ENCODE measurements at places on chromosomes 3 and 15.

GRCh38 chr3:28698706-28699105 is 350.1 kb upstream of the AZI2 start:
- DNase-seq: no peak

DNA sequence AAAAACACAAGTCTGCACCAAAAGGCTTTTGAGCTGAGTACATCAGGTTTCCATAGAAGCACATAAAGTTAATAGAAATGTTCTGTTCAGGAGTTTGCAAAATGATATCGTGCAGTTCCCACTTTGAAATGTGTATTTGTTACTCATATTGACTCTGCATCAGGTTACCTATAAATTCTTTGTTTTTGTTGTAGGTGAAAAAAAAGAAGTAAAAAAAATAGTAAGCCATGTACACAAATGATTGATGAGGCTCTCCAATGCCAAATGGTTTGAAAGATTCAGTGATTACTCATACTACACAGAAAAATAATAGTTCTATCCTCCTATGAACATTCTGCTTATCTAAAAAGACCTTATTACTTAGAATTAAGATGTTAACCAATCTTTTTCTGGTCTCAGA is 287.3 kb upstream of the MME start:
- no peak for DNase-seq

- no peak for DNase-seq
Measured at GRCh38 chr3:78918361-78919020, 849.3 kb downstream of the ROBO1 start.

GRCh38 chr3:116166121-116166520 is 279.2 kb downstream of the LSAMP start:
- DNase-seq: no peak

- DNase-seq: no peak
Measured at GRCh38 chr15:92244703-92245102, 149.0 kb upstream of the ST8SIA2 start.

DNA sequence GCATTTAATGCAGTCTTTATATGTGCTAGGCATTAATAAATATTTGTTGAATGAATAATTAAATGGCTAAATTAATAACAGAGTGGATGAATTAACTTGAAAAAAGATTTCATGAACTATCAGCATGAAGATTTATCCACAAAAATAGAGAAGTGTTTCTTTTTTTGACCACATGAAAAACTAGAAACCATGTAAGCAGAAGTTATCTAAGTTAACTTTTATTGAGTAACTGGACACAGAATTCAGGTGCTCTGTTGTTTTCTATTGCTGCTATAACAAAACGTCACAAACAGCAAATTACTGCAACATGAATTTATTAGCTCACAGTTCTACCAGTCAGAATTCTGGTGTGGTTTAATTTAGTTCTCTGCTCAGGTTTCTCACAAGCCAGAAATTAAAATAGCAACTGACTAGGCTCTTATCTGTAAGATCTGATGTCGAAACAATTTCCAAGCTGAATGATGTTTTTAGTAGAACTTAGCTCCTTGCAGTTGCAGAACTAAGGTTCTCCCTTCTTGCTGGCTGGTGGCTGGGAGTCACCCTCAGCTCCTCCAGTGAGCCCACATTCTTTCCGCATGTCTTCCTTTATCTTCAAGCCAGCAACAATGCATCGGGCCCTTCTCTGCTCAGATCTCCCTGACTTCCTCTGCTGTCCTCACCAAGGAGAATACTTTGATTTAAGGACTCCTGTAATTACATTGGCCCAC is 810.2 kb upstream of the ALCAM start:
- no peak for DNase-seq

- DNase-seq: no peak
Measured at GRCh38 chr3:126521122-126521891, 2.6 kb upstream of the CHST13 start.

DNA sequence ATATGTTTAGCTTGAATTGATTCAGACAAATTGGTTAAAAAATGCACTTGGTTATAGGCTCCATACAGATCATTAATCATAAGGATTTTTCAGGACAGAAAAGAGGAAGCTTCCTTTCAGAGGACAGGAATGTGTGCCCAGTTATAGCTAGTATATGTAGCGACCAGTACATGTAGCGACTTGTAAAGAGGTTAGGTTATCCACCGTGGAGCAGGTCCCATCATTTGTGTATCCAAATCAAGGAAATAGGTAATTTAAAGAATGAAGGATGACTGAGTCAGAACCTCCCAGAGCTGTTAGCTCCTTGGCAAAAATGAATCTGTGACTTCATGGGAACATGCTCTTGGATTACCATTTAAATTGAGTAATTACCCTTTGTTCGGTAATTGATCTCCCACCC is 15.8 kb upstream of the P2RY12 start:
- no peak for DNase-seq

DNA sequence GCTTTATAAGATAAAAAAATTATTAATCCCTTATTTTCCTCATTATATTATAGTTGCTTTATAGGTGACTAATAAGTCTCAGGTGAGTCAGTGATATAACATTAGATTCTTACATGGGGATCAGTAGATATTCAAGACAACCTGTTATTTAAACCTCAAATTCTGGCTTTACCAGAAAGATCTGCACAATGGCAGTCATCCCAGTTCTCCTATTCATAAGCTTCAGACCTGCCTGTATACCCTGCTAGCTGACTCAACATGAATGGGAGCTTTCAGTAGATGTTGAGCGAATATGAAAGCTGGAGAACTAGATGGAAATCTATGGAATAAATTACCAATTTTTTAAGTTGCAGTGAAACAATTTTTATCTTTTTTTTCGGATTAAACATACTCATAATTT is 20.5 kb upstream of the CCDC54 start:
- DNase-seq: no peak

DNA sequence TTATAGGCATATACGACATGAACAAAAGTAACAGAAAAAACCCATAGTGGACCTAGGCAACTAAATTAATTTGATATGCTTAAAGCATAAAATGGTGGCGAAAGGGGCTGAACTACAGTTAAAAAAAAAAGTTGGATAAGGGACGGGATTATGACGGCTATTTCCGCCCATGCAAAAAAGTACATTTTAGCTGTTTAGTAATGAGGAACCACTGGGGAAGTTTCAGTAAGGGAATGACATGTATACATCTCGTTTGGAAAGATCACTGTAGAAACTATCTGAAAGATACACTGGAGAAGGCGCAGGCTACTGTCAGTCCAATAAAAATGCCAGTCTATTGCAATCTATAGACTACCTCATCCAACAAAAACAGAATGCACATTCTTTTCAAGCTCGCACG is 65.6 kb downstream of the ZNF148 start:
- DNase-seq: no peak

GRCh38 chr3:186790261-186790981 is 7.0 kb downstream of the EIF4A2 start:
- DNase-seq: no peak

DNA sequence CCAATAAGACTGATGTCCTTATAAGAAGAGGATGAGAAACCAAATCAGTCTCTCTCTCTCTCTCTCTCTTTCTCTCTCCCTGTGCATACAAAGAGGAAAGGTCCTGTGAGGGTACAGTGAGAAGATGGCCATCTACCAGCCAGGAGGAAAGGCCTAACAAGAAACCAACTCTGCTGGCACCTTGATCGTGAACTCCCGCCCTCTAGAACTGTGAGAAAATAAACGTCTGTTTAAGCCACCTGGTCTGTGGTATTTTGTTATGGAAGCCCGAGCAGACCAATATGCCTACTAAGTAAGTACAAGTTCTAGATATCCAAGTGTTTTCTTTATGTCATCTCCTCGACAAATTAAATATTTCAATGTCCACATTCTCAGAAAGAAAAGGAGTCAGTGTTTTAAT is 44.9 kb upstream of the TMC3 start:
- DNase-seq: no peak

- DNase-seq: no peak
Measured at GRCh38 chr3:118380576-118380975, 654.1 kb downstream of the IGSF11 start.

GRCh38 chr3:177928172-177928873 is 607.9 kb upstream of the KCNMB2 start:
- DNase-seq: no peak

DNA sequence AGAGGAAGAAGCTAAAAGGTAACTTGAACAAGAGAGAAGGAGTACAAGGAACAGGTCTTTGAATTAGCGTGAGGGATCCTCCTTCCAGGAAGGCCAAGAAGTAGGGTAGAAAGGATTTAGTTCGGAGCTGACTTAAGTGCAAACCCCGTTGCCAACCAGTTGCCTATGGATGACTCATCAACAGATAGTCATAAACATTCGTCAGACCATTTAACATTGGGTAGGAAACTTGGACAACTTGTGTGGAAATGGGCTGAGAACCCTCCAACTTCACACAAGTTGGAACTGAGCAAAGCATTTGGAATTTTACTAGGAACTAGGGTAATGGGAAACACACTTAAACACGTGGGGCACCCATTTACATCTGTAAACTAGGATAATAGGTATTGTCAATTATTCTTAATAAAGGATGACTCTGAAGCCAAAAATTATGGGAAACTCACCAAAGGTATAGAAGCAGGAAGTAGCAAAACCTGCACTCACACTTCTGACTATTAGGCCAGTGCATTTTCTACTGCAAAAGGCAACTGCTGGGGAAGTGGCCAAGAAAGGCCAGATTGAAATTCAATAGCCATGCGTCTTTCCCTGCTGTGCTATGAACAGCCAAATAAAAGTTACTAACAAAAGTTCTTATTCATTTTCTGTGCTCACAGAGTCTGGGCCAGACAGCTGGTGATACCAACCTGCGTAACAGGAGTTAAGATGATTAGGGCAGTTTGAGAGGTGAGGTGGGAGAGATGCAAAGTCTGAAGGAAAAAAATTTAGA is 174.5 kb upstream of the TMC3 start:
- DNase-seq: no peak

DNA sequence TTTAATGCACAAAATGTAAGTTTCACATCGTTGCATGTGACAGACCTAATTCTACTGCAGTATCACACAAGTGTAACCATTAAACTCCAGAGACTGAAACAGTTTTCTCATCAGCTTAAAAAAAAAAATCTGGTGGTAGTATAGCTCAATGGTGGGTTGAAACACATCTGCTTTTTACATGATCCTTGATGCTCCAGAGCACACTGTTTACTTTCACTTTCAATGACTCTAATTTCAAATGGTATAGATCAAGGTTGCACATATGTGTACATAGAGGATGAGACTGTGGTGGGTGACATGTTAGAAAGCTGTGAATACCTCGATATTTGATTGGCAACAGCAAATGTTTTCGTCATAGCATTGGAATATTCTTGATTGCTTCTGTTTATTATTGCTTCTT is 22.4 kb downstream of the MCTP2 start:
- no peak for DNase-seq

GRCh38 chr15:89017370-89018066 is 70.7 kb upstream of the ABHD2 start:
- peak; percentile 46 for DNase-seq

- DNase-seq: no peak
Measured at GRCh38 chr15:32743411-32744140, 25.8 kb downstream of the GREM1 start.

DNA sequence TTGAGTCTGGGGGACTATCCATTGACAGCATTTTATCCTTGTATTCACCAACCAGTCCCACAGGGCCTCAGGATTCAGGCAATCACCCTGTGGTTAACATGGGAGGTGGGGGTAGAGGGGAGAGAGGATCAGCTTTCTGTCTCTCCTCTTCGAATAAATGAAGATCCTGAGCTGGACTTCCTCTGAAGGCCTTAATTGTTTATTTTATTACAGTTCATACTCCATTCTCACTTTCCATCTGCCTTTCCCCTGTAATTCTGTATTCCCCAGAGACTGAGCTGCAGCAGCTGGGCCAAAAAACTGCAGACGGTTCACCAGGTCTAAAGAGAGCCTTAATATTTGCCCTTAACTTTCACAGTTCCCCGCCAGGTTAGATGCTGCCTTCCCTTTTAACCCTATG is 11.9 kb downstream of the TAGLN3 start:
- DNase-seq: no peak

GRCh38 chr3:69442771-69443311 is 57.0 kb upstream of the FRMD4B start:
- no peak for DNase-seq

GRCh38 chr15:56980473-56980872 is 62.0 kb downstream of the TCF12 start:
- no peak for DNase-seq

- DNase-seq: no peak
Measured at GRCh38 chr15:98196371-98196770, 235.9 kb downstream of the ARRDC4 start.

- no peak for DNase-seq
Measured at GRCh38 chr3:94303897-94304296, 241.0 kb downstream of the NSUN3 start.

DNA sequence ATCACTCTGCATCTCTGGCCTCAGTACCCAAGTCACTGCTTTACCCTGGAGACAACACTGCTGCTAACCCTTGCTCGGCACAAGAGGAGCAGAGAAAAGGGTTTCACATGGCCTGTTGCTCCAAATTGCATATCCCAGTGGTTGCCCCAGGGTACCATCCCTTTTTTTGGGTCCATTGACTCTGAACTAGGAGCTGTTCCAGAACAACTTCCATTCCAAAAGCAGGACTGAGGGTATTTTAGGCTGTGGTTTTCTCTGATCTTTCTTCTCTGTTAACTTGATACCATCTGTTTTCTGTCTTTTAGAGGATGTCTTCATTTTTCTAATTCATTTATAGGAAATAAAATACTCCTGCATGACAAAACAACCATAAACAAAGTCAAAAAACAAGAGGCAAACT is 17.3 kb upstream of the RYK start:
- no peak for DNase-seq

DNA sequence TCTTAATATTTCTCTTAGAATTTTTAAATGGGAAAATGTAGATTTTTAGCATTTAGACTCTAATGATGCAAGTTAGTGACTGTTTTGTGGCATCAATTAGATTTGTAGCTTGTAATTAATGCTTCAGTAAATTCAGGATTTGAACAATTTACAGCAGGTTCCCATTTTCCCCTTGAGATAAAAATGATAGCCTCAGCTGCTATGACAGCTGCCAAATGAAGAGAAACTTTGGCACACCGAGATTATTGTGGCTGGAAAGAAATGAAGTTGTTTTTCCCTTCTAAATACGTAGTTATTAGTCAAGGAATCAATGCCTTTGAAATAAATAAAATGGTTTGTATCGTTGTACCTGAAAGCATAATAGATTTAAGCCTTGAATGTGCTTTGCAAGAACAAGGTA is 206.4 kb upstream of the P2RY1 start:
- DNase-seq: no peak

GRCh38 chr3:128072454-128073184 is 20.4 kb downstream of the SEC61A1 start:
- DNase-seq: no peak

Measured in hematopoietic multipotent progenitor cell treated with erythropoietin and hydrocortisone succinate and interleukin-3 and kit ligand, for 15 days (in vitro differentiated cells).